ENCODE measurements at places on chromosomes 16 and 17. TPM values are rescaled to one million over a fixed set of nuclear protein-coding genes. Genes with fewer than 3 reads are reported as not detected.

Gene ARSG
- polyA plus RNA-seq, result 6.4 TPM

GRCh38 chr17:19935169-19935568, 42.5 kb downstream of the AKAP10 start:
- DNase-seq, result no peak

DNA sequence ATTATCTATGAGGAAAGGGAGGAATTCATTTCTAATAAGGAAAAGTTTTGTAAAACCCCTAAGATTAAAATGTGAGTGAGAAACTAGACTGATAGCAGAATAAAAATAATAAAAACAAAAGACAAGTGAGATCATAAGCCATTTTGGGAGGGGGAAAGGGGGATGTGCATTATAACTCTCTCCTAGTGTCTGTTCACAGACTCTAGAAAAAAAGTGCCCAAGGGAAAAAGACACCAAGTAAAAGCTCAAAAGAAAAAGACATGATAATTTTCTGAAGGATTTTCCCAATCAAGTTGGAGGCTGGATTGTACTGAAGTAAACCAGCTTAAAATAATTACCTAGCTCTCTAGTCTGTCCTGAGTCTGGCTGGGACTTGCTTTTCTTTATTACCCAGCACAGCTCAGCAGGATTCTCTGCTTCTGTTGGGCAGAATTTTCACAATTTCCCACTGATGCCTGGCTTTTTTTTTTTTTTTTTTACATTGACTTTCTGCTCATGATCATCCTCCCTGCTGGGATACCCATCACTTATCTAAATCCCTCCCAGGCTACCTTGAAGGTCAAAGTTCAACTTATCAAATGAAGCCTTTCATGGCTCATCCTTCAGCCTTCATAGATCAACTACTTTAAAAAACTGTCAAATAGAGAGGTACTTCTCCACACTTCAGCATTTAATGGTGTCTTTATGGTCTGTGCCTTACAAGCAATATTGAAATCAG, 124.2 kb upstream of the KCNJ16 start:
- no peak for DNase-seq

GRCh38 chr17:79997011-79997660, 38.5 kb downstream of the TBC1D16 start:
- no peak for DNase-seq

Gene FMNL1
- 6.9 TPM for polyA plus RNA-seq

Gene KCNJ18
- not detected for polyA plus RNA-seq

- no peak for DNase-seq
These were observed 1.4 kb downstream of the MPRIP start for GRCh38 chr17:17043461-17044271.

Gene B4GALNT2
- polyA plus RNA-seq, result 0.41 TPM

Gene KCNG4
- polyA plus RNA-seq, result 0.06 TPM

Gene WWOX
- polyA plus RNA-seq, result 41.5 TPM

Measured in right lung (tissue), 10 donors.